ENCODE measurements at places on chromosomes 11 and 22. TPM values are rescaled to one million over a fixed set of nuclear protein-coding genes. Genes with fewer than 3 reads are reported as not detected.
A peak's percentile ranks its signal among the peaks of the same experiment; 100 is the strongest.

TRABD gene
- 49.6 TPM for total RNA-seq

GGTLC2 gene
- total RNA-seq = not detected

WBP2NL gene
- not detected for total RNA-seq

DMC1 gene
- 6.8 TPM for total RNA-seq

ADM2 gene
- 4.0 TPM for total RNA-seq

CARD16 gene
- total RNA-seq = not detected

TSGA10IP gene
- total RNA-seq = 1.3 TPM

- H3K4me3 ChIP-seq = no peak overlapping the region
- H3K27me3 ChIP-seq = no peaks in the 10 kb centered on the region
- no peaks in the 10 kb centered on the region for H3K4me1 ChIP-seq
- DNase-seq = no peak
Observed at GRCh38 chr11:108538022-108538424, 39.8 kb upstream of the POGLUT3 start.

GRCh38 chr11:7787239-7787638 is 9.5 kb downstream of the OR5P2 start:
- no peak for DNase-seq
- no peaks in the 10 kb centered on the region for H3K27me3 ChIP-seq
- peaks cover 8% of the 10 kb centered on the region for H3K36me3 ChIP-seq
- no peak overlapping the region for H3K27ac ChIP-seq

GRCh38 chr11:45665933-45666647 is 668 bp upstream of the CHST1 start:
- DNase-seq = no peak
- no peak overlapping the region for H3K4me3 ChIP-seq
- H3K4me1 ChIP-seq = peaks cover under 1% of the 10 kb centered on the region
- no peaks in the 10 kb centered on the region for H3K36me3 ChIP-seq
- no peak overlapping the region for H3K27ac ChIP-seq

- no peaks in the 10 kb centered on the region for H3K27me3 ChIP-seq
- H3K4me1 ChIP-seq = no peaks in the 10 kb centered on the region
- no peak for DNase-seq
- H3K27ac ChIP-seq = no peak overlapping the region
- peaks cover 37% of the 10 kb centered on the region for H3K36me3 ChIP-seq
Observed at GRCh38 chr22:40415531-40416266, 45.3 kb downstream of the SGSM3 start.

- peaks cover 17% of the 10 kb centered on the region for H3K4me1 ChIP-seq
- peaks cover 73% of the 10 kb centered on the region for H3K27me3 ChIP-seq
- H3K27ac ChIP-seq = no peak overlapping the region
- peak; percentile 71 for DNase-seq
- H3K4me3 ChIP-seq = no peak overlapping the region
Observed at GRCh38 chr11:35142481-35143075, 3.6 kb downstream of the CD44 start.

DNA sequence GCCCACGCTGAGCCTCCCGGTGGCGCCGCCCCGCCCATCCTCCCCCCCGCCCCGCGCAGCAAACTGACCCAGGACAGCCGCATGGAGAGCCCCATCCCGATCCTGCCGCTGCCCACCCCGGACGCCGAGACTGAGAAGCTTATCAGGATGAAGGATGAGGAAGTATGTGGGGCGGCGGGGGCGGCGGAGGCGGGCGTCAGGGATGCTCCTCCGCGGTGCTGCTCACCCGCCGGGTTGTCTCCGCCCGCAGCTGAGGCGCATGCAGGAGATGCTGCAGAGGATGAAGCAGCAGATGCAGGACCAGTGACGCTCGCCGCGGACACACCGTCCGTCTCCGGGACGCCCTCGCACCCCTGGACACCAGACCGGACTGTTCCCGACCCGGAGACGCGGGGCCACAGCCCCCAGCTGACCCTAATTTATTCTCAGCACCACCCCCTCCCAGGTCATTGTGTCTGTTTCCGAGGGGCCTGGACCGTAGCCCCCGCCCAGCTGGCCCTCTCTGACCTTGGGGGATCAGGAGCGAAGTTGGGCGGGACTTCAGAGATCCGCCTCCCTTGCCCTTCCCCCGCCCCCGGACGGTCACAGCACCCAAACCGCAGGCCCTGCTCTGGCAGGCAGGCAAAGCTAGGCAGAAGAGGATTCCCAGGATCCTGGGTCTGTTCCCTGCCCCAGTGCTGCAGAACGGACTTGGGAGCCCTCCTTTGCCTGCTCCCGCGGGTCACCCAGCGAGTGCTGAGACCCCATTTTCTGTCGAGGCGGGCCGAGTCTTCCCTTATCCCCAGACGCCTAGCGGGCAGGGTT is 959 bp upstream of the GP1BB start:
- H3K4me3 ChIP-seq = no peak overlapping the region
- H3K27ac ChIP-seq = no peak overlapping the region
- peak; percentile 69 for DNase-seq
- H3K27me3 ChIP-seq = peaks cover 98% of the 10 kb centered on the region
- H3K4me1 ChIP-seq = no peaks in the 10 kb centered on the region
- H3K36me3 ChIP-seq = no peaks in the 10 kb centered on the region

- H3K27me3 ChIP-seq = no peaks in the 10 kb centered on the region
- no peaks in the 10 kb centered on the region for H3K4me1 ChIP-seq
- H3K4me3 ChIP-seq = no peak overlapping the region
Observed at GRCh38 chr22:30763815-30764673, 69.4 kb downstream of the OSBP2 start.

DNA sequence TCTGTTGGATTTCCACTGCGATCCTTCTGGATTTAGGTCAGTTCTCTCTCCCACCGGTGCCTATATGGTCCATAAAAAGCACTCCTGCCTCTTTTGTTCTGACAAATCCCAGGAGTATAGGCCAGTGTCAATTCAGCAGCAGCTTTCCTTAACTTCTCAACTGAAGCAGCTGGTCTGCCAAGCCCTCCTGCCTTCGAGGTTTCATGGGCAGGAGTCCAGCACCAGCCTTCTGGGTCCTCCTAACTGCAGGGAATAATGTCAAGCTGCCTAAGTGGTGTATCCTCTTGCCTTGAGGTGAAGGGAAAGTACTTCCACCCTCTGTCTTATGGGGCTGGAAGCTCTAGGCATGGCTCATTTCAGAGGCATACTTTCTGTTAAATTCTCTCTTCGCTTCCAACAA is 149.4 kb upstream of the NCAM1 start:
- no peak overlapping the region for H3K4me3 ChIP-seq
- peaks cover 20% of the 10 kb centered on the region for H3K27me3 ChIP-seq
- no peaks in the 10 kb centered on the region for H3K4me1 ChIP-seq
- no peak for DNase-seq

DNA sequence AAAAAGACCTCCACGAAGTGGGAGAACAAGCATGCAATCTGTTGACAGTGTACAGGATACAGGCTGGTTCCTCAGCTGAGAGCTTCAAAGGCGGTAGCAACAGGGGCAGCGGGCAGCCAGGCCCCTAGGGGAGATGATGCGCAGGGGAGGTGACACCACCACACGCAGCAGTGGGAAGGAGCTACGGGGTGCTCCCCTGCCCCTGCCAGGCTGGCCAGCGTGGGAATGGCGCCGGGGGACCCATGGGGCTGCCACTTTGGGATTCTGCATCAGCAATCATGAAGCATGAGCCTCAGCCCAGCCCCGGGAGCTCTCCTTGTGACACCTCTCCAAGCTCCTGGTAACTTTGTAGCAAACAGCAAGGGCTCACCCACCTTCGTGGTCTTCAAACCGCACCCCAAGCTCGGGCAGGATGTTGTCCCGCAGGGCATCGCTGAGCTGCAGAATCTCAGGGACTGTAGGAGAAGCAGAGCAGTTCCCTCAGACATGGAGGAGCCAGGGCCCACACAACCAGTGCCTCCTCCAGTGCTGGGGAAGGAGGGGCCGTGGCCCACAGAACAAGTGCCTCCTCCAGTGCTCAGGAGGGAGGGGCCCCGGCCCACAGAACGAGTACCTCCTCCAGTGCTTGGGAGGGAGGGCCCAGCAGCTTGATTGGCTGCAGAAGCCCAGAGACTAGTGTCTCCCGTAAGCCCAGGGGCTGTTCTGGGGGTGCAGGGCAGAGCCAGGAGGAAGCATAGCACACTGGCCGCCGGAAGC is 14.6 kb upstream of the NAP1L4 start:
- H3K27me3 ChIP-seq = no peaks in the 10 kb centered on the region
- H3K4me3 ChIP-seq = no peak overlapping the region
- H3K27ac ChIP-seq = no peak overlapping the region
- peaks cover 55% of the 10 kb centered on the region for H3K36me3 ChIP-seq

- H3K27ac ChIP-seq = no peak overlapping the region
- no peaks in the 10 kb centered on the region for H3K27me3 ChIP-seq
- H3K4me1 ChIP-seq = peaks cover 12% of the 10 kb centered on the region
Observed at GRCh38 chr11:8126649-8127289, 42.1 kb downstream of the RIC3 start.

GRCh38 chr22:41557401-41558240 is 3.2 kb upstream of the CSDC2 start:
- H3K4me3 ChIP-seq = no peak overlapping the region
- H3K36me3 ChIP-seq = no peaks in the 10 kb centered on the region
- H3K27me3 ChIP-seq = no peaks in the 10 kb centered on the region
- peak; percentile 73 for DNase-seq

- H3K36me3 ChIP-seq = no peaks in the 10 kb centered on the region
- no peak overlapping the region for H3K4me3 ChIP-seq
- H3K27ac ChIP-seq = no peak overlapping the region
- no peak for DNase-seq
Observed at GRCh38 chr11:111409915-111410314, 30.8 kb upstream of the POU2AF1 start.

DNA sequence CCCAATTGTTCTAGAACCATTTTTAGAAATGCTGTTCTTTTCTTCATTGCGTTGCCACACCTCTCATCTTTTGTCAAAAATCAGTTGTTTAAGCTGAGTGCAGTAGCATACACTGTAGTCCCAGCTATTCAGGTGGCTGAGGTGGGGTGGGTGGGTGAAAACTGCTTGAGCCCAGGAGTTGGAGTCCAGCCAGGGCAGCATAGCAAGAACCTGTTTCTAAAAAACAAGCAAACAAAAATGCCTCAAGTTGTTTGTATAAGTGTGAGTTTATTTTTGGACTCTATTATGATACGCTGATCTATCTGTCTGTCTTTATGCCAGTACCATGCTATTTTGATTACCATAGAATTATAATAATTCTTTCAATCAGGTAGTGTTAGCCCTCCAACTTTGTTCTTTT is 62.5 kb upstream of the RRM1 start:
- no peak overlapping the region for H3K27ac ChIP-seq
- H3K27me3 ChIP-seq = no peaks in the 10 kb centered on the region
- no peaks in the 10 kb centered on the region for H3K36me3 ChIP-seq
- H3K4me3 ChIP-seq = no peak overlapping the region
- no peaks in the 10 kb centered on the region for H3K4me1 ChIP-seq
- DNase-seq = no peak

DNA sequence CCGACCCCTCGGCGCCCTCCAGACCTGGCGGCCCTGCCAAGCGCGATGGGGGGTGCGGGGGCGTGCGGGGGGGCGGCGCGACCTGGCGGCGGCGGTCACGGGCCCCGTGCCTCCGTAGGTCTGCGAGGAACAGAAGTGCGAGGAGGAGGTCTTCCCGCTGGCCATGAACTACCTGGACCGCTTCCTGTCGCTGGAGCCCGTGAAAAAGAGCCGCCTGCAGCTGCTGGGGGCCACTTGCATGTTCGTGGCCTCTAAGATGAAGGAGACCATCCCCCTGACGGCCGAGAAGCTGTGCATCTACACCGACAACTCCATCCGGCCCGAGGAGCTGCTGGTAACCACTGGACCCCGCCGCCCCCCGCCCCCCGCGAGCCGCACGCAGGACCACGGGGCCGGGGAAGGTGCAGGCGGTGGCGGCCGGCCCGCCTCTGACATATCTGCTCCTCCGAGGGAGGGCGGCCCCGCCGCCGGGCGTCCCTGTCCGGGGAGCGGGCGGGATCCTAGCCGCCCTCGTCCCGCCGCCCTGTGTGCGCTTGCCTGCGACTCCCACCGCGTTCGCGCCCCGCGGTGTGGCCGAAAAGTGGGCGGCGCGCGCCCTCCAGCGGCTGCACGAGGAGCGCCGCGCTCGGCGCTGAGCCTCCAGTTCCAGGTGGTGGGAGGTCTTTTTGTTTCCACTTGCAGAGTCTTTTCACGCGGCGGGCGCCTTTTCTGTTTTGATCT is 2.1 kb downstream of the CCND1 start:
- DNase-seq = peak; percentile 91
- no peak overlapping the region for H3K4me3 ChIP-seq
- no peaks in the 10 kb centered on the region for H3K36me3 ChIP-seq
- H3K27me3 ChIP-seq = peaks cover 28% of the 10 kb centered on the region

- no peaks in the 10 kb centered on the region for H3K36me3 ChIP-seq
- no peak for DNase-seq
- no peak overlapping the region for H3K4me3 ChIP-seq
- no peak overlapping the region for H3K27ac ChIP-seq
Observed at GRCh38 chr11:44088377-44088776, 7.1 kb upstream of the EXT2 start.

GRCh38 chr11:45322111-45322705 is 36.1 kb upstream of the SYT13 start:
- no peaks in the 10 kb centered on the region for H3K27me3 ChIP-seq
- no peak overlapping the region for H3K4me3 ChIP-seq
- H3K36me3 ChIP-seq = no peaks in the 10 kb centered on the region
- no peak for DNase-seq

DNA sequence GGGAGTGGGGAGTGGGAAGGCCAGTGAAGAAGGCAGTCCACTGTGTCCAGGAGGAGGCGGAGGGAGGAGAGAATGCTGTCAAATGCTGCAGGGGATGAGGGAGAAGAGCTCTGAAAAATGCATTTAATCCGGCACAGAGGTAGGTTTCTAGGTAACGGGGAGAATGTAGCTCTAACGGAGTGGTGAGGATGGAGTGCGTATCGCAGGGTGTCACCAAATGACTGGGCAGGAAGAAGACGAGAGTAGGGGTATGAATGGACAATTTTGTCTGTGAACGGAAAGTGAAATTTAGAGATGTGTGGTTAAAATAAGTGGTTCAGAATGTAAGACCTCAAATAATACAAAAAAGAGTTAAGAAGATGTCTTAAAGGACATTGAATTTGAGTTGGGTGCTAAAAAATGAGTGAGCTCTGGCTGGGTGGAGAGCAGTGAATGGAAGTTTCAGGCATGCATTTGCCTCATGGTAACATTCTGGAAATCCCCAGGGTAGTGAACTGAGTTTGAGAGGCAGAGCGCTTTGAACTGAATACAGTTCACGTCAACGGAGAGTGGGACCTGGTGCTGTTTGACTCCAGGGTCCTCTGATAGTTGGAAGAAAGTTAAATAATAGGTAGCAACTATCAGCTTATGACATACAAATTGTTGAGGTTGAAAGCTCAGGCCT is 81.3 kb upstream of the CADM1 start:
- no peak for DNase-seq
- H3K36me3 ChIP-seq = no peaks in the 10 kb centered on the region
- H3K4me1 ChIP-seq = peaks cover 14% of the 10 kb centered on the region
- H3K27me3 ChIP-seq = peaks cover 2% of the 10 kb centered on the region

All from endodermal cell (in vitro differentiated cells).